ENCODE measurements at places on chromosomes 1 and 21.

- no peak for DNase-seq
Observed at GRCh38 chr21:44078411-44078981, 28.7 kb upstream of the PWP2 start.

DNA sequence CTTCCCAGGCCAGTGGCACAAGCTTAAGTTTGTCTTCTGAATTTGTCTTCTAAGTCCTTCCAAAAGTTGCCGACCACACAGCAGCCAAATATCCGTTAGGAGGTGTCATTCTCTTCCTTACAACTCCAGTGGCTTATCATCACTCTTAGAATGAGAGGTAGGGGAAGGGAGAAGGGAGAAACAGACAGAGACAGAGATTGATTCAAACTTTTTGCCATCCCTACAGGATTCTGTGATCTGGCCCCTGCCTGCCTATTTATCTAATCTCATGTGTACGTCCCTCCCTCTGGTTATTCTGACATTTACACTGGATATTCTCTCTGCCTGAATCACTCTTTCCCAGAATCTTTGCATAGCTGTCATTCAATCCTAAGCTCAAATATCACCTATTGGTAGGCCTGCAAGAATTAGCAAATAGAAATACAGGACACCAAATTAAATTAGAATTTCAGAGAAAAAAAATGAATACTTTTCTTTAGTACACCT lies 488 bp upstream of the GNL2 start:
- no peak for DNase-seq

DNA sequence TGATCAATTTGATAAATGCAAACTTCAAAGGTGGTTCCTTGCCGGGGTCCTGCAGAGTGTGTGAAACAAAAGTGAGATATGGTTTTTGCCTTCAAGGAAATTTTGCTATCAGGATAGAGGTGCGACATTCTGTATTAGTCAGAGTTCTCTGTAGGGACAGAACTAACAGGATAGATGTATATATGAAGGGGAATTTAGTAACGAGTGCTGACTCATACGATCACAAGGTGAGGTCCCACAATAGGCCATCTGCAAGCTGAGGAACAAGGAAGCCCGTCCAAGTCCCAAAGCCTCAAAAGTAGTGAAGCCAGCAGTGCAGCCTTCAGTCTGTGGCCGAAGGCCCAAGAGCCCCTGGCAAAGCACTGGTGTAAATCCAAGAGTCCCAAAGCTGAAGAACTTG lies 157.0 kb downstream of the RYR2 start:
- no peak for DNase-seq

DNA sequence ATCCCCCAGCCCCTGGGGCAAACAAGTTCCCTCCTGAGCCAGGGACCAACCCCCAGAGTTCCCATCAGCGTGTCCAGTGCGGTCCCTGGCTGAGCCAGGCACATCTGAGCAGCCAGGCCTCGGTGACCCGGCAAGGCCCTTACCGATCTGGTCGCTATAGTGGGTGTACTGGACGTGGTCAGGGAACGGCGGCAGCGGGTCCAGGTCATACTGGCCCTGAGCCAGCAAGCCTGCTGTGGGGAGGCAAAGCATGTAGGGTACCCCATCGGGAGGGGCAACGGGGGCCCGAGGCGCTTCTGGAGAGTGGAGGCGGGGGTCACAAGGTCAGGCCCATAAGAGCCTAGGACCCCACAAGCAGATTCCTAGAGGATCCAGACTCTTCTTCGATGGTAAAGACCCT lies 3.5 kb downstream of the MFAP2 start:
- no peak for DNase-seq

DNA sequence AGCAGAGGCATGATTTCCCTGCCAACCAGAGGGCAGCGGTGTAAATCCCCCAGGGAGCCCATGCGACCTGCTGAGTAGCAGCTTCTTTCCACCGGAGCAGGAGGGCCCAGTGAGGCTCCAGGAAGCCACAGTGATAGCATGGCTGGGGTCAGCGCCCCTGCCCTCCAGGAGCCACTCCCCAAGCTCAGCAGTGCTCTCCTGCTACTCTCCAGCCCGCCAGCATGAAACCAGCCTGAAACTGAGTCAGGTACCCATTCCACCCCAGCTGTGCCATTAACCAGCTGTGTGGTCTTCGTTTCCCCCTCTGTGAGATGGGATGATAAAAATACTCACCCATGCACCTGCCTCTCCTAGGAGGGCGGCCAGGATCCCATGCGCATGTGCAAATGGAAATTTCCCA lies 123.8 kb upstream of the TMEM51 start:
- no peak for DNase-seq

DNA sequence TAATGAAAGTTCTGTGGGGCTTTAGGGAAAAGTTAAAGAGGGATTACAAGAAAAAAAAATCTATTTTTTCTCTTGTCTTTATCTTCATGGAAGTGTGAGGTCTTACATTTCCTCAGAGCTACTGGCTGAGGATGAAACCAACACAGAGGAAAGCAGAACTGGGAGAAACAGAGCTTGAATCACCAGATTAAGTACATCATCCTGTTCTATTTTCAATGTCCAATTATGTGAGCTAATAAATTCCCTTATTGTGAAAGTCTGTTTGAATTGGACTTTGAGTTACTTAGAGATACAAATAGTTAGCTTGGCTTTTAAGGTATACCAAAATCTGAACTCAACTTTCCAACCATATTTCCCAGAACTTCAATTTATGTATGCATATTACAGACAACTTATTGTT lies 69.2 kb downstream of the LPGAT1 start:
- DNase-seq, result no peak

GRCh38 chr1:178664278-178664677 lies 60.8 kb upstream of the RALGPS2 start:
- no peak for DNase-seq

GRCh38 chr1:23524716-23525401 lies 6.2 kb downstream of the E2F2 start:
- DNase-seq, result peak; percentile 66

DNA sequence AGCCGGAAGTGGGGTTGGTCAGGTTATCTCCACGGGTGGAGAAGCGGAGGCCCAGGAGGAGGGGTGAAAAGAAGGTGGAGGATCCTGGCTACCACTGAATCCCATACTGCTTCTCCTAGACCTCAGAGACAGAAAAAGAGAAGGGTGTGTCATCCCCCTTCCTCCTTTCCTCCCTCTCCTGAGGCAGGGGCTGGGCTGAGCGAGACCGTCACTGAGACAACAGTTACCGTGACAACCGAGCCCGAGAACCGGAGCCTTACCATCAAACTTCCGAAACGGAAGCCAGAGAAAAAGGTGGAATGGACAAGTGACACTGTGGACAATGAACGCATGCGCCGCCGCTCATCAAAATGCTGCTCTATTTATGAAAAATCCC lies 42.1 kb upstream of the NBPF3 start:
- peak; percentile 21 for DNase-seq

GRCh38 chr1:88466899-88467580 lies 217.0 kb upstream of the PKN2 start:
- no peak for DNase-seq

GRCh38 chr1:67874501-67875111 lies 41.3 kb upstream of the GNG12 start:
- DNase-seq, result no peak

DNA sequence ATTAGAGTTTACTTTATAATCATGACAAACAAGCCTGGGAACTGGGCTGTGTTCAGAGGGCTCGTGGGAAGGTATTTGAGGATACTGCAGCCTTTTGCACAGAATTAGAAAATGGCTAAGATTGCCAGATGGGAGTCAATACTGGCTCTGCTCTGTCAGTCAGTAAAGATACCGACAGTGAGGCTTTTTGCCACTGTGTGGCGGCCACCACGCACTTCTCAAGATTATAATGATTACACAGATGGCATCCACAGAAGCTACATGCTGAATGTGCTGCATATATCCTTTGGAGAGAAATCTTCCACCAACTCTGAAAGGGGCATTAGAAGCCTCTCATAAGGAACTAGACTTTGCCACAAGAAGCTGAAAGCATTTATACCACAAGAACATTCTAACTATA lies 213.4 kb upstream of the PTBP2 start:
- no peak for DNase-seq

DNA sequence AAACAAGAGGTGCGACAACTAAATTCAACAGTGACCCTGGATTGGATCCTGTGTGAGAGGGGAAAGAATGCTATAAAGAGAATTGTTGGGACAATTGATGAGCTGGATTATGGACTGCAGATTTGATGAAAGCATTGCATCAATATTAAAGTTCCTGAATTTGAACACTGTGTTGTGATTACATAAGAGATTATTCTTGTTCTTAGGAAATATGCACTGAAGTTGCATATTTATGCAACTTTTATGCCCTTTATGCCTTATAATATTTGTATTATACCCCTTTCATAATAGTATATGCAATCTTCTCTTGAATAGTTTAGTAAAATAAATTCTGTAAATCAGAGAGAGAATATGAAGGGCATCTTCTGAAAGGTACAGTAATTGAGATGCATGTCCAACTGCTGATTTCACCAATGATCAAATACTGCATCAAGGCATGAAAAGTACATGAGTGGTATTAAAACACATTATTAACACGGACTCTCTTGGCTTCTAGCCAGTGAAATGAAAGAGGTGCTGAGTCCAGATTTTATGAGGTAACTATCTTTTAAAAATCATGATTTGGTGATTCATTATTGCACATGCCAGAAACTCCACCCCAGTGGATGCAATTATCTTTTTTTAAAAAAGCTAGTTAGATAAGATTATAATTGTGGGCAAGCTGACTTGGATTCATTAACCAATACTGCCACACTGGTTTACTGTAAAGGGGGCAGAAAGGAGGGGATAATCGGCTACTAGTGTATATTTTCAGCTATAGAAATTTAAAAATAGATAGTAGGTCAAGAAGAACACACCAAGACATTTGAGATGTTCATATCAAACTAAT lies 19.9 kb upstream of the LPAR3 start:
- no peak for DNase-seq

- DNase-seq, result peak; percentile 95
Observed at GRCh38 chr1:155061381-155062150, 2.0 kb upstream of the EFNA4 start.

DNA sequence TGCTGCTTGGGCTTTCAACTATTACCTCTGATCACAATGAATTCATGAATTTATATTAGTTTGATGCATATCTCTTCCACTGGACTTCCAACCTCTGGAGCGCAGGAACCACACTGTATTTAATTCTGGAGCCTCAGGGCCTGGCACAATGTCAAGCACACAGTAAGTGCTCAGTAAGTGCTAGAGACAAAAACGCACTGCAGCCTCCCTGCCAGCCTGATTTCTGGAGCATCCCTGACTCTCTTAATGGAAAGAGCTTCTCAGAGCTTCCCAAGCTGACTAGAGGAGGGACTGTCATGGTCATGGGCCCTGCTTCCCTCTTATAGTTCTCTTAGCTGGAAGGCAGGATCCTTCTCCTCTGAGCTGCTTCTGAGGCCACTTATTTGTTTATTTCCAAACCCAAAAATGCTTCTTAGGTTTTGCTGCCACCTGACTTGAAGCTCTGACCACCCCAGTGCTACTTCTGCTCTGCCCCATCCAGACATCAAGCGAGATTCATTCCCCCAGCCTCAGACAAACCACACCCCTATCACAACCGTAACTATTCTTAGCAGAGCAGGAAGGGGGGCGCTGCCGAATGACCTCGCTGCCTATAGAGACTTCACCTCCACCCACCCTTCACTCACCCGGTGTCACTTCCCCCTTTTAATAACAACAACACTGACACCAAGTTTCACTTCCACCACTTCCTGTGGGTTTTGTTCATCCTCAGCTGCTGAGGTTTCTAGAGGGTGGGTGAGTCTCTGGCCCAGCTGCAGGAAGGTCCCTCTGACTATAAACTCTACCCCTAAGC lies 33.6 kb downstream of the NUAK2 start:
- peak; percentile 92 for DNase-seq

- DNase-seq, result no peak
Observed at GRCh38 chr1:67137307-67137753, 2.6 kb upstream of the C1orf141 start.

- DNase-seq, result no peak
Observed at GRCh38 chr1:156359973-156360372, 9.0 kb upstream of the RHBG start.

DNA sequence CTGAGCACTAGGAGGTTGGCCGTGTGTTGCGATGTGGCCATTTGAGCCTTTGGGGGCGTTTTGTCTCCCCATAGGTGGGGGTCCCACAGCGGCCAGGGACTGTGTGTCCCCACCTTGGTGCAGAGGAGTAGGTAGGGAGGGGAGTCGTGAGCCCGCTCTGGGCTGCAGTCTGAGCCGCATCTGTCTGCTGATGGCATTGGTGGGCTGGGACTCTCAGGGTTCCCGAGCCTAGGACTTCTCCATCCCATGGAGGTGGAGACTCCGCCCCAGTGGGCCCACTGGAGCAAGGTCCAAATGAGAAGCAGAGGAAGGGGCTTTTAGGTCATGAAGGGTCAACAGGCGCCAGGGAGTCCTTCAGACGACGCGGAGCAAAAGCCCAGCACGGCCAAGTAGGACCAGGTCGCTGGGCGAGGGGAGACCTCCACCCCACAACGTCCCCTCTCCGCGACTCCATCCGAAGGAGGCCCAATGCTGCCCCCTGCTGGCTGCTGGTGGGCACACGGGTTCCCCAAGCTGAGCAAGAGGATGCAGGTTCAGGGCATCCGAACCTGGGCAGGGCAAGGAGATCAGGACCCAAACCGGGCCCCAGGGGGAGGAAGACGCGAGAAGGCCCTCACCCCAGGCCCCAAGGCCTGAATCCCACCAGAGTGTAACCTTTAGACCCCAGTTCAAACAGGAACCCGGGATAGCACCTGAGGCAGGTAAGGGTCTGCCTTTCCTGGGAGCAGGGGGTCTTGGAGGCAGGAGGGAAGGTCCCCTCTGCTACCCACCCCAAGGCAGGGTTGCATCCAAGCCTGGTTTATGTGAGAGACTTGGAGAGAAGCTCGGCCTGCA lies 14.9 kb downstream of the TTC34 start:
- peak; percentile 75 for DNase-seq

GRCh38 chr1:5937373-5937857 lies 54.8 kb downstream of the NPHP4 start:
- no peak for DNase-seq

DNA sequence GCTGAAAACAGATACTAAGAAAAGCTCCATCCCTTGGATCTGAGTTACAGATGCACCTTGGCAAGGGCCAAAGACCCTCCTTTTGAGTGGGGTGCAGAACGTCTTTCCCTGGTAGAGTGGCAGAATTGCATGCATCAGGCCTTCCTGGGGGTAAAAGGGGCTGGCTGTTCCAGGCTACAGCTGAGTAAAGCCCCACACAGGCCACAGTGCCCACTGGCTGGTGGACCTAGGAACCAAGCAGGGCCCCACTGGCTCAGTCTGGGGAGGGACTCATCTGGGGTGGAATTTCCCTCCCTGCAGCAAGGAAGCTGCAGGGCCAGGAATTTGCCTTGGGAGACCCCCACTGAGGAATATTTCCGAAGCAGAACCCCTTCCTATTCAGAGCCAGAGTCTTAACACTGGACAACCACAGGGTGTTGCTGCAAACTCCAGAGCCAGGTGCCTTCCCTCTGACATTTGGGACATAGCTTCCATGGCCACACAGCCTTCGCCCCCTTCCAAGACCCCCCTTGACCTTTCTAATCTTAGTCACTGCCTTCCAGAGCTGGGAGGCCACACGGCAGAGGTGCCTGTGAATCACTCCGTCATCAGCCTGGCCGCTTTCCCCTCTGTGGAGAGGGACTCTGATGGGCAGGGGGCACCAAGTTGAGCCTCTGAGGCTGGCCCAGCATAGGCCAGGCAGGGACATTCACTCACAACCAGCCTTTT lies 52.5 kb downstream of the LACTBL1 start:
- no peak for DNase-seq

- DNase-seq, result peak; percentile 71
Observed at GRCh38 chr1:25616095-25616986, at the start of gene MAN1C1. MAN1C1 (plus strand) TSS chr1:25616791; CDS start chr1:25617798, 1,007 bp downstream.

- DNase-seq, result no peak
Observed at GRCh38 chr1:14462851-14463250, 135.6 kb upstream of the KAZN start.
